Esophagus squamous epithelium (tissue), 5 donors: ENCODE measurements at places on chromosomes 6 and 20.

- H3K27ac ChIP-seq: no peak overlapping the region
- H3K27me3 ChIP-seq: no peaks in the 10 kb centered on the region
- DNase-seq: no peak
These were observed 21.6 kb downstream of the ADGRG6 start for GRCh38 chr6:142323377-142323776.

GRCh38 chr6:116278481-116278829 lies 1.3 kb downstream of the TSPYL1 start:
- H3K27ac ChIP-seq: peak overlapping the region; percentile 97
- peaks cover 4% of the 10 kb centered on the region for H3K36me3 ChIP-seq

DNA sequence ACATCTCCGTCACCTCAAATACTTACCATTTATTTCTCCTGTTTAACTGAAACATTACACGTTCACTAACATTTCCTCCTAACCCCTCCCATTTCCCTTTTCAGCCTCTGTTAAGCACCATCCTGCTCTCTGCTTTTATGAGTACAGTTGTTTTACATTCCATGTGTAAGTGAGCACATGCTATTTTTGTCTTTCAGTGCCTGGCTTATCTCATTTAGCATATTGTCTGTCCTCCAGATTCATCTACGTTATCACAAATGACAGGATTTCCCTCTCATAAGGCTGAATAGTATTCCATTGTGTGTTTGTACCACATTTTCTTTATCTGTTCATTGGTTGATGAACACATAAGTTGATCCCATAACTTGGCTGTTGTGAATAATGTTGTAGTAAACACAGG lies 22.7 kb downstream of the TAF11 start:
- H3K36me3 ChIP-seq: no peaks in the 10 kb centered on the region
- no peak overlapping the region for H3K27ac ChIP-seq
- H3K27me3 ChIP-seq: no peaks in the 10 kb centered on the region
- no peaks in the 10 kb centered on the region for H3K4me1 ChIP-seq
- H3K4me3 ChIP-seq: no peak overlapping the region

DNA sequence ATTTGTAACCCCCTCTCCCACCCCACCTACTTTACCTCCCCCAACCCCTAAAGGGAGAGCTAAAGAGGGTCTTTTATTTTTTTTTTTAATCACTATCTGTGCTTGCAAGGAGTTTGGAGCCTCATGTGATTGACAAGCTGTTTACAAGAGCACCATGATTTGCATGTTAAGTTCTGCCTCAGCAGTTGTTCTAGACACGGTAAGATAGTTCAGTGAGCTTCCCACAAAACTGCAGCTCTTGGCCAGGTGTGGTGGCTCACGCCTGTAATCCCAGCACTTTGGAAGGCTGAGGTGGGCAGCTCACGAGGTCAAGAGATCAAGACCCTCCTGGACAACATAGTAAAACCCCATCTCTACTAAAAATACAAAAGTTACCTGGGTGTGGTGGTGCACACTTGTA lies 5.0 kb upstream of the PXDC1 start:
- no peak overlapping the region for H3K27ac ChIP-seq
- H3K4me3 ChIP-seq: no peak overlapping the region
- H3K27me3 ChIP-seq: no peaks in the 10 kb centered on the region
- no peaks in the 10 kb centered on the region for H3K36me3 ChIP-seq
- H3K4me1 ChIP-seq: peaks cover 26% of the 10 kb centered on the region

DNA sequence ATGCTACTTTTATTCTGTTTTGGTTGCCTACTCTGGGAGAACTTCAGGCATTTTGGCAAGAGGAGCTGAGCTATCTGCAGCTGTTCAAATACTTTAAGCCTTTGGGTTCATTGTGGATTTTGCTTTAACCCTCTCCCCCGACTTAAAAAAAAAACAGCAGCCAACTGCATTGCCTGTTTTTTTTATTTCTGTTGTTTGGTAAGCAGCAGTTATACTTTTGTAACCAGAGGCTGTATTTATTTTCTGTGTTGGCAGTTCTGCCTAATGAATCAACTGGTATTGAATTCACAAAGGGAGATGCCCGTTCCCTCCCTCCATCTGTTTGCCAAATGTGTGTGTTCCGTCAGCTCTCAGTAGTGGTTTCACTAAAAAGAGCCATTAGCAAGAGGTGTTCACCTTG lies 484.0 kb downstream of the UTRN start:
- DNase-seq: no peak
- H3K36me3 ChIP-seq: peaks cover 35% of the 10 kb centered on the region
- no peak overlapping the region for H3K27ac ChIP-seq
- no peaks in the 10 kb centered on the region for H3K27me3 ChIP-seq
- no peak overlapping the region for H3K4me3 ChIP-seq

- no peaks in the 10 kb centered on the region for H3K4me1 ChIP-seq
These were observed 28.4 kb downstream of the ARHGAP40 start for GRCh38 chr20:38629979-38630378.

GRCh38 chr6:149138699-149139294 lies 178.7 kb upstream of the TAB2 start:
- no peaks in the 10 kb centered on the region for H3K27me3 ChIP-seq
- no peaks in the 10 kb centered on the region for H3K4me1 ChIP-seq
- H3K27ac ChIP-seq: no peak overlapping the region
- H3K4me3 ChIP-seq: no peak overlapping the region

DNA sequence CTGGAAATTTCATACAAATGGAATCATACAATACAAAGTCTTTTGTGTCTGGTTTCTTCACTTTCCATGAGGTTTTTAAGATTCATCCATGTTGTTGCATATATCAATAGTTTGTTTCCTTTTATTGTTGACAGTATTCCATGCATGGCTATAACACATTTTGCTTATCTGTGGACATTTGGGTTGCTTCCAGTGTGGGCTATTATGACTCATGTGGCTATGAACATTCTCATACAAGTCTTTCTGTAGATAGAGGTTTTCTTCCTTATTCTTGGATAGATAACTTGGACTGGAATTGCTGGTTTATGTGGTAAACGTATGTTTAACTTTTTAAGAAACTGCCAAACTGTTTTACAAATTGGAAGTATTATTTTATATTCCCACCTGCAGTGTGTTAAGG lies 30.0 kb upstream of the KIF6 start:
- H3K4me1 ChIP-seq: no peaks in the 10 kb centered on the region
- no peak for DNase-seq
- H3K4me3 ChIP-seq: no peak overlapping the region
- H3K36me3 ChIP-seq: no peaks in the 10 kb centered on the region
- peak overlapping the region; percentile 62 for H3K27ac ChIP-seq

GRCh38 chr20:16299897-16300296 lies 273.4 kb downstream of the KIF16B start:
- H3K4me1 ChIP-seq: no peaks in the 10 kb centered on the region
- DNase-seq: no peak
- no peak overlapping the region for H3K27ac ChIP-seq
- H3K27me3 ChIP-seq: no peaks in the 10 kb centered on the region
- no peak overlapping the region for H3K4me3 ChIP-seq

DNA sequence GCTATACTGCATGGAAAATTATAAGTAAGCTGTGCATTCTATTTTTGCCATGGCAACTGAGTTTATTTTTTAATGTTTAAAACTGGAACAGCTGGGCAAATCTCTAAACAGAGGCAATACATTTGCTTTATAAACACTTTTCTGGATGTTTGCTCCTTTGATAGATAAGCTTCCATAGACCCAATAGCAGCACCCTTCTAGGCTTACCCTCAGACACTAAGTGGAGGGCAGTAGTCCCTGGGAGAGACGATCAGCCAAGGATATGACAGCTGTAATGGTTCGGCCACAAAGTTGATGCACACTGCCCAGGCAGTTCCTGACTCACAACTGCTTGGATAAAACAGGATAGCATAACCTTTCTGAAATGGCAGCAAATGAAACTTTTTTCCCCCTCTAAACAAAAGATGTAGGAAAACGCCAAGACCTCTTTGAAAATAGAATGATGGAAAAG lies 8.5 kb upstream of the MRPS10 start:
- DNase-seq: no peak
- no peaks in the 10 kb centered on the region for H3K27me3 ChIP-seq

GRCh38 chr6:125533710-125534397 lies 215.6 kb upstream of the HEY2 start:
- DNase-seq: no peak
- no peaks in the 10 kb centered on the region for H3K27me3 ChIP-seq
- no peak overlapping the region for H3K27ac ChIP-seq
- H3K4me1 ChIP-seq: no peaks in the 10 kb centered on the region
- peak overlapping the region; percentile 32 for H3K4me3 ChIP-seq
- no peaks in the 10 kb centered on the region for H3K36me3 ChIP-seq

DNA sequence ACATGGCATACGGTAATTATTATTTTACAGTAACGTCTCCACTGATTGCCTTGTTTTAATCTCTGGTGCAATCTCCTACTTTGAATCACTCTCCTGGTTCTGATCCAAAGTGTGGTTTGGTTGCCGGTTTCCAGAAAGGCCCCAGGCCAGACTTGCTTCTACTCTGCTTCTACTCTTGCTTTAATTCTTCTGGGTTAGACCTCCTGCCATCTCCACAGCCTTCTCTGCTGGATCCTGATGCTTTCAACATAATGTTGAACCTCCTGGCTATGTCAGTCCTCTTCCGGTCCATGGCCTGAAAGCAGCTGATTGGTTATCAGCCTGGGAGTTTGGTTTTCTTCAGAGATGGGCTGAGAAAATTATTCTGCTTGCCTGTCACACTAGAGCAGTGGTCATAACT lies 266.5 kb upstream of the RIMS1 start:
- H3K4me1 ChIP-seq: no peaks in the 10 kb centered on the region
- no peaks in the 10 kb centered on the region for H3K27me3 ChIP-seq
- H3K36me3 ChIP-seq: no peaks in the 10 kb centered on the region
- no peak overlapping the region for H3K4me3 ChIP-seq
- H3K27ac ChIP-seq: no peak overlapping the region
- DNase-seq: no peak

GRCh38 chr6:89708316-89708715 lies 69.8 kb upstream of the LYRM2 start:
- H3K27ac ChIP-seq: no peak overlapping the region
- no peaks in the 10 kb centered on the region for H3K27me3 ChIP-seq
- H3K4me3 ChIP-seq: no peak overlapping the region
- H3K4me1 ChIP-seq: no peaks in the 10 kb centered on the region
- no peak for DNase-seq

- no peaks in the 10 kb centered on the region for H3K27me3 ChIP-seq
- DNase-seq: no peak
- no peaks in the 10 kb centered on the region for H3K36me3 ChIP-seq
- H3K4me1 ChIP-seq: peaks cover 11% of the 10 kb centered on the region
- H3K27ac ChIP-seq: peak overlapping the region; percentile 95
- H3K4me3 ChIP-seq: peak overlapping the region; percentile 79
These were observed 861 bp upstream of the RALGAPA2 start for GRCh38 chr20:20713244-20713765.

DNA sequence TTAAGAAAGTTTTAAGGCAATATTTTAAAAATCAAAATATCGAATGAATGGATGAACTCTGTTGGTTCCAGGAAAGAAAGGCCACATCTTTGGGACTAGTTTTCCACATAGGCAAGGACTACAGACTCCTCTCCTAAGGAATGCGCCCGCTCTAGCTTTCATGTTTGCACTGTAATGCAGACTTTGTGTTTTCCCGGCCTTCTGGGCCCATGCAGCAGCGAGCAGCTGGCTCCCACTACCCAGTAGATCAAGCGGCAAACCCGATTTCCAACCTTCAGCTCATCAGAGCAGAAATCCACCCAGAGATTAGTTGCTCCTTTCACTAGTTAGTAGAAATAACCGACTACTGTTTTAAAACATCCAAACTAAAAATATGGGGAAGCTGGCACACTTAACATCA lies 27.7 kb downstream of the OVOL2 start:
- H3K4me3 ChIP-seq: no peak overlapping the region
- H3K27ac ChIP-seq: no peak overlapping the region
- no peaks in the 10 kb centered on the region for H3K4me1 ChIP-seq
- H3K36me3 ChIP-seq: no peaks in the 10 kb centered on the region

DNA sequence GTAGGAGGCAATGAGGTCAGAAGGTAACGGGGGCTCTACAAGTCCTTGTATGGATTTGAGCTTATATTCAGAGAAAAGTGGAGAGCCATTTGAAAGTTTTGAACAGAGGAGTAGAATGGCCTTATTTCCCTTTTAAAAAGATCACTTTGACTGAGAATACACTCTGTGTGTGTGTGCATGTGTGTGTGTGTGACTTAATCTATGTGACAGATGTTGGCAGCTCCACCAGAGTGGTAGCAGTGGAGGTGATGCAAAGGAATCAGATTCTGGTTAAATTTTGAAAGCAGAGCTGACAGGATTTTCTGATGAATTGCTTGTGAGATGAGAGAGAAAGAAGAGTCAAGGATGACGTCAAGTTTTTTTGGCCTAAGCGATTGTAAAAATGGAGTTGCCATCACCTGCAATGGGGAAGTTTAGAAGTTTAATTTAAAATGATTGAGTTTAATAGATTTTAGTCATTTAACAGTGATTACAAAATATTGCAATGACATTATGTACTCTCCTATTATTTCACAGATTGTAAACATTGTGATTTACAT lies 172.2 kb upstream of the HEY2 start:
- DNase-seq: no peak
- H3K4me1 ChIP-seq: no peaks in the 10 kb centered on the region
- H3K36me3 ChIP-seq: no peaks in the 10 kb centered on the region
- H3K27ac ChIP-seq: no peak overlapping the region
- no peak overlapping the region for H3K4me3 ChIP-seq
- H3K27me3 ChIP-seq: no peaks in the 10 kb centered on the region

- H3K27me3 ChIP-seq: no peaks in the 10 kb centered on the region
- peak overlapping the region; percentile 99 for H3K27ac ChIP-seq
- peaks cover 47% of the 10 kb centered on the region for H3K4me1 ChIP-seq
- no peak for DNase-seq
- no peaks in the 10 kb centered on the region for H3K36me3 ChIP-seq
- peak overlapping the region; percentile 54 for H3K4me3 ChIP-seq
These were observed 698 bp upstream of the LRP11 start for GRCh38 chr6:149864578-149865535.

GRCh38 chr6:10408457-10408856 lies 6.4 kb downstream of the TFAP2A start:
- DNase-seq: no peak
- H3K4me3 ChIP-seq: peak overlapping the region; percentile 89
- no peaks in the 10 kb centered on the region for H3K36me3 ChIP-seq
- peak overlapping the region; percentile 99 for H3K27ac ChIP-seq

DNA sequence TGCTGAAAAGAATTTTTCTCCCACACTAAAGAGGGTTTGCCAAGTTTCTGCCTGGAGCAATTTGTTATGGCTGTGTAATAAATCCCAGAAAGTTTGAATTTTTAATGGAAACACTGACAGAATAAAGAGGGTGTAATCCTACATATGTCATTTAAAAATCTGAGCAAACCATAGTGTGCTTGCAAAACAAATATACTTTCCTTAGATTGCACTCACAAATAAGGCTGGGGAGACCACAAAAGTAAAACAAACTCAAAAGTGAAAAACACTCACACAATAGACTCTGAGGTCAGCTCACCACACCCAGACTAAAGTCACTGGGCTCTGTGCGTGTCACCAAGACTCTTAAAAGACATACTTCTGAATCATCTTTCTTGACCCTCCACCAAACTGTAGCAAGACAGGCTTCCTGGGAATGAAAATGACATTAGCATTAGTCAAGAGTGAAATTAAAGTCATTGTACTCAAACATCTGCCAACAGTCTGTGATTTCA lies 4.8 kb upstream of the ATXN1 start:
- H3K4me1 ChIP-seq: peaks cover 23% of the 10 kb centered on the region
- H3K36me3 ChIP-seq: no peaks in the 10 kb centered on the region
- no peaks in the 10 kb centered on the region for H3K27me3 ChIP-seq
- H3K27ac ChIP-seq: peak overlapping the region; percentile 58
